ENCODE measurements at places on chromosomes 16 and 17. TPM values are rescaled to one million over a fixed set of nuclear protein-coding genes. Genes with fewer than 3 reads are reported as not detected.

RASL10B gene
- 2.7 TPM for total RNA-seq

PSMB10 gene
- 89.4 TPM for total RNA-seq

CCR7 gene
- total RNA-seq = 0.57 TPM

NT5C3B gene
- total RNA-seq = 36.3 TPM

ALKBH5 gene
- 87.9 TPM for total RNA-seq

MYLK3 gene
- total RNA-seq = 0.44 TPM

MYH8 gene
- not detected for total RNA-seq

GRIN2C gene
- total RNA-seq = 0.23 TPM

KRT36 gene
- not detected for total RNA-seq

ARHGDIG gene
- not detected for total RNA-seq

CCL7 gene
- total RNA-seq = not detected

SHBG gene
- total RNA-seq = not detected

ZSCAN10 gene
- not detected for total RNA-seq

KCNH4 gene
- 0.99 TPM for total RNA-seq

MILR1 gene
- 11.0 TPM for total RNA-seq

EVPL gene
- 84.2 TPM for total RNA-seq

ASB16 gene
- 0.36 TPM for total RNA-seq

PLA2G10 gene
- total RNA-seq = 1.4 TPM

TEKT1 gene
- total RNA-seq = not detected

PRSS21 gene
- total RNA-seq = 1.3 TPM

IRX3 gene
- total RNA-seq = 10.9 TPM

YBX2 gene
- total RNA-seq = not detected

PAGR1 gene
- total RNA-seq = 20.7 TPM

SEZ6L2 gene
- total RNA-seq = 7.5 TPM

TBC1D3L gene
- 30.4 TPM for total RNA-seq

SLC16A5 gene
- 77.7 TPM for total RNA-seq

CACNG1 gene
- total RNA-seq = not detected
